ENCODE measurements at places on chromosomes 4 and X.

- DNase-seq: no peak
Observed at GRCh38 chrX:152343306-152343705, 107.8 kb downstream of the GABRA3 start.

DNA sequence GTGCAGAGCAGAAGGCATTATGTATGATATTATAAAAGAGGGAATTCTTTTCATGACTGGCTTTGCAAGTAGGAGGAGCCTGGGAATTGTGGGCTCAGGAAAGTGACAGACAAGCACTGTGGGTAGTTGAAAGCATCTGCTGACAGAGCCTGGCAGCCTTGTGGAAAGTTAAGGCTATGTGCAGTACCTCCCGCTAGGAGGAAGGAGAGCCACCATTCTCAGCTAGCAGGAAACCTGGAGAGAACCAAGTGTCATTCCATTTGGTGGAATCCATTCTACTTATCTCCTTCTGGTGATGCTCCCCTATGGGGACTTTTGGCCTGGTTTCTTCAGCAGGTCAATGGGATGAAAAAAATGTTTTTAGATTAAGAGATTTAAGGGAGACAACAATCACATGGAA lies 81.8 kb downstream of the ASB9 start:
- DNase-seq: no peak

- DNase-seq: no peak
Observed at GRCh38 chr4:63901304-63901703, 507.9 kb downstream of the TECRL start.

GRCh38 chr4:179747218-179747910 lies 2305.1 kb upstream of the AGA start:
- DNase-seq: no peak

GRCh38 chr4:147984065-147984777 lies 252.3 kb downstream of the ARHGAP10 start:
- DNase-seq: peak; percentile 77

DNA sequence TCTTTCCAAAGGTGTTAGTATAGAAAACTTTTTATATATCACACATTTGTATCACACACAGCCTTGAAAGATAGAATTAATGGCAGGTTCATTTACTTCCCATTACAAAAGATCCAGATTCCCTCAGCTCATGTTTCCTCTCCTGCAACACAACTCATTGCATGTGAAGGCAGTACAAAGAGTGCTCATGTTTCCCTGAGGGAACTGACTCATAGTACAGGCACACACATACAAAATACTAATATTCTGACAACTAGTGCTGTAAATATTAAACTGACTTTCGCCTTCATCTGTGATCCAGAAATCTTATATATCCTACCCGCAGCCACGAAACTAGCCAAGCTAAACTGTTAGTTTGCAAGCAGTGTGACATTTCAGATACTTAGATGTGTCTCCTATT lies 819.8 kb upstream of the PCDH7 start:
- no peak for DNase-seq

GRCh38 chrX:17839269-17839668 lies 21.8 kb downstream of the RAI2 start:
- no peak for DNase-seq

DNA sequence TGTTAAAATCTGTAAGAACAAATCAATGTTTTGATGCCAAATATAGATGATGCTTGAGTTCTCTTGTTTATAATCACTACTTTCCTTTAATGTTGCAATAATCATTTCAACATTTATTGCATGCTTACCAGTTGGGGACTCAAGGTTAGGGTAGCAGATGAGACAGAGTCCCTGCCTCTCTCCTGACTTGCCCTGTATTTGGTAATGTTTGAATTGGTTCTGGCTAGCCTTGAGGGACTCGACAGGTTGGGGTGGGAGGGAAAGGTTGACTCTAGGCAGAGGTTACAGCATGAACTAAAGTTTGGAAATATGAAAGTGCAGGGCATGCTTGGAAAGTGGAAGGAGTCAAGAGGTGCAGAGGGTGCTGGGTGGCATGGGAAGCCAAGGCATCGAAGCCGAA lies 2.0 kb downstream of the SEC24B start:
- DNase-seq: no peak

- DNase-seq: no peak
Observed at GRCh38 chrX:151692825-151693224, 2.4 kb upstream of the PRRG3 start.

DNA sequence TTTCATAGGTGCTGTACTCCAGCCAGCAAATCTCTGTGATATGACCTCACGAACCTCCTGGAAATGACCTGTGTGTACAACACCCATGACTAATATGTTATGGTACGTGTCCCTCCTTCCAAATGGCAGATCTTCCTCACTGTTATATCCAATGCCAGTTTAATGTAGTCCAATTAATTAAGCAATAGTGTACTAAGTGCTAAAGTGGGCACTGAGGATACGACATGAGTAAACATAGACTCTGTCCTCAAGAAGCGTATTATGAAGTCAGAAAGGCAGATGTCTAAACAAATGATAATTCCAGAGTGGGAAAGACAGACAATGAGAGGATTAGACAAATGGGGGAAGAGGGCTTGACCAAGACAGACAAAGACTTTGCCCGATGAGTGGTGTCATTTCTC lies 33.9 kb downstream of the GPRIN3 start:
- DNase-seq: no peak

GRCh38 chr4:138555108-138555507 lies 313.0 kb upstream of the SLC7A11 start:
- no peak for DNase-seq

GRCh38 chr4:94534401-94535312 lies 82.9 kb downstream of the PDLIM5 start:
- DNase-seq: no peak

DNA sequence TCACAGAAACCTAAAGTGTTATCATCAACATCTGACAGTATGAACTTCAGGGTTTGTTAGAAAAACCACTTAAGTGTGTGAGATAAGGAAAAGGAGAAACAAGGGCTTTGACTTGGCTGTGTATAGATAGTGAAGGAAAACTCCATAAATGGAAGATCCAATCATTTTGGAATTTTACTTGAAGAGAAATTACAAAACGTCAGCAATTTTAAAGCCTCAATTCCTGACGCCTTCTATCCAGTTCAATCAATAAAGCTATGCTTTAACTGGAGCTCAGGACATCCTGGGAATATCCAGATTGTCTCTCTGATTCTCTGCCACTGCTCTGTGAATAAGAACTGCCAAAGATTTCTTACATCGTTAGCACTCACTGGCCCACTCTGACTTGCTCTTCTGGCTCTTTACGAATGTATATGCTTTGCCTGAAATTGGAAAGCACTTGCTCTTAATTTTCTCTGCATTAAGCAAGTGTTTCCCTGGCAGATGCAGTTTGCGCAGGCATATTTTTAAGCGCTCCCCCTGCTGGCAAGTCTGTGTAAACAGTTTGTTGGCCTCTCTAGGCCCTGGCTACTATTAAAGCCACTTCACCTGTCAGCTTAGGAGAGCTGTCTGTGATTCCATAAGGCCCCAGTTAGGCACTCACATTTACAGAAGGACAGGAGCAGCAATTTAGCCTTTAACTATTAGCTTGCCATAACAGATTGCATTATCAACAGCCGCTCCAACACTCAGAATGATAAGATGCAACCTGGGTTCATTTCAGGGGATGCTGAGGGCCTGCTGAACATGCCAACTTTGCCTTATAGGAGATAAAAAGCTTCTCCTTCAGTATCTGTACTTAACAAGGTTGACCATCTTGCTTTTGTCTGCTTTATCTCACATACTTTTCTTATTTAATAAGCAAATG lies 251.4 kb upstream of the DDX53 start:
- peak; percentile 48 for DNase-seq

DNA sequence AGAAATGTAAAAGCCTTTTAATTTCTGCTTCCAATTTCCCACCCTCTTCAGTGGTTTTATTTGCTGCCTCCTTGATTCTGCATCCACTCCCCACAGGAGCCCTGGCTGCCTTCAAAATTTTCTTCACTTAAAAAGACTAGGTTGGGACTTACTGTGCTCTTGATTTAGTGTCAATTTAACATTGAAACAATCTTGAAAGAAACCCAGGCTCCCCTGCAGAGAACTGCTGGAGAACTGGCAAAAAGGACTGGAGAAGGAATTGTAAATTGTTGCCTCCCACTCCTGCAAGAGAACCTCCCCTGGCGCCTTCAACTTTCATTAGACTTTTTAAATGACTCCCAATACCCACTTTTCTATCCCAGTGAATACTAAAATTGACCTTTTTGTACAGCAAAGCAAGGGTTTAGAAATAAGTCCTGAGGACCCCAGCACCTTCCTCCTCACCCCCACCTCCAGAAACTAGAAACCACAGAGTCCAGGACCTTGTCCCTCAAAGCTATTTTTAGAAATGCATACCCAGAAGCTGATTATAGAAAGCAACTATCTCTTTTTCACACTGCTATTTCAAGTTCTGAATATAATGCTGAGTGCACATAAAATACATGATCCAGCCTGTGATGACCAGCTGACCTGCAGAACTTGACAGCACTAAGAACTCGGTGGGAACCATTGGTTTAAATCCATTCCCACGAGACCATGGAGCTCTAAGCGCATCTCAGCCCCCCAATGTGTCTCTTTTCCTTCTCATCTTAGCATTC lies 155.5 kb downstream of the INPP4B start:
- no peak for DNase-seq

DNA sequence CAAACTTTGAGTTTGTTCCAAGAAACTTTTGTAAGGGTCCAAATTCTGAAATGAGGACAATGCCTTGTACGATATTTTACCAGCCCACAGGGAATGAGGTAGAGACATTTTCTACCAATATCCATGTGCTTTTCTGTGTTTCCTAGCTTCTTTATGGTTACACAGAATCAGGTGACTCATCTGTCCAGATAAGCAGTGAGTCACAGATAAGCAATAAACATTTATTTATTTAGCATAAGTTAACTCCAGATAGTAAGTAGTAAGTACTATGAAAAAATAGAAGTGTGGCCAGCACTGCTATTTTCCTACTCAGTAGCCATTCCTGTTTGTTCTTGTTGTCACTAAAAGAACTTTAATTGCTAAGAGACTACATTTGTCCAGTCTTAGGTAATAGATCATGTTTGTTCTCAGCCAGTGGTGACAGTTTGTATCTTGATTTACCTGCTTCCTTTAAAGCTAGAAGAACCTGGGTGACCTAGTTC lies 7.4 kb downstream of the AFF1 start:
- no peak for DNase-seq

- DNase-seq: no peak
Observed at GRCh38 chrX:10062980-10063379, 93.8 kb upstream of the CLCN4 start.

DNA sequence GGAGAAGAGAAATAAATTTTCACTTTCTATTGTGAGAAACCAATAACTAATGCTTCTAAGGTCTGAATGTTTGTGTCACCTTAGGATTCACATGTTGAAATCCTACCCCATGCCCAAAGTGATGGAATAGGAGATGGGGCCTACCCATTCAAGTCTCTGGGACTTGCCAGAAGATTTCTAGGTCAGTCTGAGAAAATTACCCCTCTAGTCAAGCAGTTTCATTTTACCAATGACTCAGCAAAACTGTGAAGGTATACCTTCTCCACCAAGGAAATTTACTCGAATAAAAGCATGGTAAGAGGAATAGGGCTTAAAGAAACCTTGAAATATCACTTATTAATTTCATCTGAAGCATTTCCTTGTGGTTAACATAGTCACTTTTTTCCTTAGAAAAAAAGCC lies 23.5 kb upstream of the PAPSS1 start:
- no peak for DNase-seq

- peak; percentile 83 for DNase-seq
Observed at GRCh38 chr4:57037982-57038604, 59.4 kb downstream of the POLR2B start.

GRCh38 chr4:183588169-183588675 lies 70.8 kb downstream of the RWDD4 start:
- no peak for DNase-seq

GRCh38 chrX:129831091-129831885 lies 12.4 kb downstream of the ZDHHC9 start:
- DNase-seq: no peak

GRCh38 chr4:48290146-48290772 lies 20.6 kb upstream of the TEC start:
- DNase-seq: peak; percentile 55

DNA sequence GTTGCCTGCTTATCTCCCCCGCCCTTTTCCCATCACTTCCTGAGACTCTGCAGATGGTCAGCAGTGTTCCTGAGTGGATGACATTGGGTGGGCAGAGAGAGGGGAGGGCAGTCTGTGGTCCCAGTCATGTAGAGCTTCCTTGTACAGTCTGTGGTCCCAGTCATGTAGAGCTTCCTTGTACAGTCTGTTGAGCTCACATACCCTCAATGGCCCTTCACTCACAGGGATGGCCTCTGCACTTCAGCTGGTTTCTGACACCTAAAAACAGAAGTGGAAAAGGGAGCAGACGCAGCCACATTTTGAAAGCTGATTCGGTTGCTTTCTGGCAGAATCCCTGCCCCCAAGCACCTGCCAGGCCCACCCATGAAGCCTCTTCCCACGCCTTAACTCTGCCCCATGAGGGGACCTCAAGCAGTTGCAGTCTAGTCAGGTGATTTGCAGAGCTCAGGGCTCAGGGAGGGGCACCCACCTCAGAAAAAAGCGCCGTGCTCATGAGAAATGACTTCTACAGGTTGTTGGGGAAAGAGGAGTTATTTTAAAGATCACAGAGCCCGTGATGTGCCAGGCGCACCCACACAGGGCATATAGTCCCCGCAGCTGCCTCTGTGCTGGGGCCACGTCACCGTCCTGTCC lies 3.6 kb upstream of the TMEM271 start:
- DNase-seq: no peak

- DNase-seq: no peak
Observed at GRCh38 chr4:72670521-72670920, 101.5 kb upstream of the ADAMTS3 start.

- DNase-seq: no peak
Observed at GRCh38 chr4:143362349-143363046, 25.8 kb downstream of the GAB1 start.
